ENCODE measurements at places on chromosomes 11 and 22.

DNA sequence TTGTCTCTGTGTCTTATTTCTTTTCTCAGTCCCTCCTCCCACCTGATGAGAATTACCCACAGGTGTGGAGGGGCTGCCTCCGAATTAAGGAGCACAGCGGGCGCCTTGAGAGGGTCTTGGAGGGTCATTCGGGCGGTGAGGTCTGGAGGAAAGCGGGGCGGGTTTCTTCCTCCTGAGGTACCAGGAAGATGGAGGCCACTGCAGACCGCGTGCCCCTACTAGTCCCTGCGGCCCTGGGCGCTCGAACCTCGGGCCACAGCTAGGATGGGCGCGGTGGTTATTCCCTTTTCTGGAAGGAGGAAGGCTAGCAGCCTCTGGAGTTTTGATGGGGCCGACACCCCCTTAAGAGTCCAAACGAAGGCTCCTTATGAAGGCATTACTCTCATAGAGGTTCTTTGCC is 5.5 kb upstream of the FAM111A start:
- no peak for DNase-seq

- no peak for DNase-seq
Measured at GRCh38 chr11:66886671-66887221, 29.9 kb downstream of the LRFN4 start.

DNA sequence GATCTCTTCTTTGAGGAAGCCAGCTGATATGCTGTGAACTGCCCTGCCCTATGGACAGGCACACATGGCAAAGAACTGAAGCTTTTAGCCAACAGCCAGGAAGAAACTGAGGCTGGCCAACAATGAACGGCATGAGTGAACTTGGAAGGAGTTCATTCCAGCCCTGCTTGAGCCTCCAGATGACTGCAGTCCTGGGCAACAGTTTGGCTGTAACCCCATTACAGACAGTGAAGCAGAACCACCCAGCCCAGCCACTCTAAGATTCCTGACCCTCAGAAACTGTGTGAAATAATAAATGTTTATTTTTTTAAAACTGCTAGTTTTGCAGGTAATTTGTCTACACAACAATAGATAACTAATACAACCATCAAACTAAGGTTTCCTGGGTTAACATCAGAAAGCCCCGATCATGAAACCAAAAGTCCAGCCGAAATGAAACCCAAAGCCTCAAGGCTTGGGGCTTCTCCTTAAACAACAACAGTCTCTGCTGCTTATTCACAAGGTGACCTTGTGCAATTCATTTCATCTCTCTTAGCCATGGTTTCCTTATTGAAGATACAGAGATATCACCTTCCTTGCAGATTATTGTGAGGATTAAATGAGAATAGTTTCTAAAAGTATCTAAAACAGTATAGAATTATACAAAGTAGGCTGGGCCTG is 31.4 kb downstream of the PAK1 start:
- DNase-seq: no peak

DNA sequence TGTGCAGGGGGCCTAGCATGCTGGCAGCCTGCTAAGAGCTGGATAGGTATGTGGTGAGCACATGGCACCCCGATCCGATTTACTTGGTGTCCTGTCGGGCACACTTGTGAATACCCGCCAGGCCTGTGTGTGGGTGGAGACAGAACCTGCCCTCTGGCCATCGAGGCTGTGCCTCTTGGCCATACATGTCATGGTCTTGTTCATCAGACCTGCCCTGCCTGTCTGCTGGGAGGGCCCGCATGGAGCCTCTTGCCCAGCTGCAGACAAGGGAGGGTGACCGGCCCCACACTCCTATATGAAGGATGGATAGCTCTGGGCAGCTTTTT is 310.2 kb downstream of the TBC1D22A start:
- no peak for DNase-seq

- DNase-seq: no peak
Measured at GRCh38 chr11:130599073-130599654, 150.7 kb downstream of the ADAMTS15 start.

All from central memory CD4-positive, alpha-beta T cell (primary cell).